ENCODE measurements at places on chromosomes 5 and 9.
A peak's percentile ranks its signal among the peaks of the same experiment; 100 is the strongest.

DNA sequence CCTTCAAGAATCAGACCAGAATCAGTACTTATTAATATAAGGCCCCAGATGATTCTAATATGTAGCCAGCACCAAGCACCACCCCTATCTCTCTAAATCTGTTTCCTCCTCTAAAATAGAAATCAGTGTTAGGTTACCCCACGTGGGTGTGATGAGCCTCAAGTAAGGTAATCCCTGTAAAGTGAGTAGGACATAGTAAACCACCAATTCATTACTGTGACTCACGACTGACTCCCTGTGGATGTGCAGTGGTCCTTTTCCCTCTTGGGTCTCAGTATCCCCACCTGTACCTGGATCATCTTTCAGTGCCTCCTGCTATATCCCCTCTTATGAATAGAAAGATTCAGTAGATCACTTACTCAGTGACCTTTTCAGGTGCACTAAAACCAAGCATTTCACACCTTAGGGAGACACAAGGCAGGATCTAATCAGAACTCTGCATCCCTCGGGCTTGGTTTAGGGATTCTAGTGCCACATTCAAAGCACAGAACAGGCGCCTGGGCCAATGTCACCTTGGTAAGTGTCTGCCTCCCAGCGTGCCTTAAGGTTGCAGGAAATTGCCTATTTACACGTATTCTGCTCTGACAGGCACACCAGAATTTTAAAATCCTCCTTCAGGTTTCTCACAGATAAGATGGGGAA is 12.2 kb upstream of the ALDH1B1 start:
- no peak for DNase-seq

- no peak for DNase-seq
Observed at GRCh38 chr5:116848954-116849581, 274.4 kb upstream of the SEMA6A start.

- DNase-seq, result no peak
Observed at GRCh38 chr9:93620881-93621820, 44.8 kb downstream of the PHF2 start.

- no peak for DNase-seq
Observed at GRCh38 chr5:149796836-149797235, 66.7 kb downstream of the PPARGC1B start.

DNA sequence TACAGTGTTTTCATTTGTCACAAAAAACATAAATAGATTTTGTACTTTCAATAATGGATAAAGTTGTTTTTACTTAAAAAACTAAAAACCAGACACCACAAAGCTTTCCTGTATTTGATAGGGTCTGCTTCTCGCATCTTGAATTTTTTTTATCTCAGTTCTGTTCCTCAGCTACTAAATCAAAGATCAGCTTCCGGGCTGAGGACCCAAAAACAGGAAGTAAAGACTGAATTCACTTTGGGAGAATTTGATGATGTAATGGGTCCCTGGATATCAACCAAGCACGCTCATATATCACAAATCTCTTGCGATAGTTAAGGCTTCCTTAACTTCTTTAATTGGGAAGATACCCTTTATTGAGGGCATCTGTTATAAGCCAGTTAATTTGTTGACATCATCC is 24.1 kb downstream of the ITK start:
- no peak for DNase-seq

GRCh38 chr5:73484511-73484910 is 13.7 kb upstream of the BTF3 start:
- DNase-seq, result no peak

GRCh38 chr5:40381676-40382363 is 297.9 kb upstream of the PTGER4 start:
- no peak for DNase-seq

- DNase-seq, result no peak
Observed at GRCh38 chr9:32264170-32264864, 120.1 kb upstream of the ACO1 start.

DNA sequence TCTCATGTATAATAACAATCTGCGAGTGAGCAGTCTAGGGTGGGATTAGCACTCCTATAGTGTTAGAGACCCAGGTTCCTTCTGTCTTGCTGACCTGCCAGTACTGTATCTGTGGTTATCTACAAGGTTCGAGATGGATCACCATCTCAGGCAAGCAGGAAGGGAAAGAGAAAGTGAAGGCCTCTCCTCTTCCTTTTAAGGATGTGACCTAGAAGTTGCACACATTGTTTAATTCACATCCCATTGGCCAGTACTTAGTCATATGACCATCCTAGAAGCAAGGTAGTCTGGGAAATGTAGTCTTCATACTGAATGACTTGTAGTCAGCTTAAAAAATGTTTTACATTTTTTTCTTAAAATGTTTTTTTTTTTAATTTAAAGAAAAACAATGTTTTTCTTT is 168.6 kb downstream of the CARTPT start:
- DNase-seq, result no peak

DNA sequence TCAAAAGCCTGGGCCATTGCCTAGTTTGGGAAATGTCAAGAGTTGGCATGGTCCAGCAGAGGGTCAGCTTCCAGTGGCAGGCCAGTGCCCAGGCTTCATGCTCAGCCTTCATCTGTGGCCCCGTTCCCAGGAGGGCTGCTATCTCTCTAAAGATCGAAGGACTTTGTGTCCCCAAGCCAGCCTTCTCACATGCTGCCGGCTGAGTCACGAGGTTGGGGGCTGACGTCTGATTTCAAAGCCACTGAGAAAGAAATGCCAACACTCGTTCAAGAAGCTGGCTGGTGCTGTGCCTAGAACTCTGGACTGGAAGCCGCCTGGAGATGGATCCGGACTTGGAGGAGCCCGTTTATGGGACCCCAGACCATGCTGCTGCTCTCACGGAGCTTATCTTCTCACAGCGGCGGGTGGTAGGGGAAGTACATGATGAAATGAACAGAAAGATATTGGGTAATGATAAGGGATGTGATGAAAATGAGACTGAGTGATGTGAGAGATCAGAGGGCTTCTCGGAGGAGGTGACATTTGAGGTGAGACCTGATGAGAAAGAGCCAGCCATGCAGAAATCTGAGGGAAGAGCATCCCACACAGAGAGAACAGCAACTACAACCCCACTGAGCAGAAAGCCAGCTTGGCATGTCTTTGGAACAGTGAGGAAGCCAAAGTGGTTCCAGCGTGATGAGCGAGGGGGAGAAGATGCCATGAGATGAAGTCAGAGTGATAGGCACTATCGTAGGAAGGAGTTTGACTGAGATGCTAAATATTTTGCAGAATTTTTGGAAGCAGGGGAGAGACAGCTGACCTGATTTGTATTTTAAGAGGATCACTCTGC is 54.9 kb upstream of the BOD1 start:
- peak; percentile 95 for DNase-seq

GRCh38 chr5:127417528-127417927 is 99.9 kb upstream of the PRRC1 start:
- DNase-seq, result no peak

GRCh38 chr9:114281473-114282103 is 41.3 kb upstream of the ORM1 start:
- DNase-seq, result no peak

DNA sequence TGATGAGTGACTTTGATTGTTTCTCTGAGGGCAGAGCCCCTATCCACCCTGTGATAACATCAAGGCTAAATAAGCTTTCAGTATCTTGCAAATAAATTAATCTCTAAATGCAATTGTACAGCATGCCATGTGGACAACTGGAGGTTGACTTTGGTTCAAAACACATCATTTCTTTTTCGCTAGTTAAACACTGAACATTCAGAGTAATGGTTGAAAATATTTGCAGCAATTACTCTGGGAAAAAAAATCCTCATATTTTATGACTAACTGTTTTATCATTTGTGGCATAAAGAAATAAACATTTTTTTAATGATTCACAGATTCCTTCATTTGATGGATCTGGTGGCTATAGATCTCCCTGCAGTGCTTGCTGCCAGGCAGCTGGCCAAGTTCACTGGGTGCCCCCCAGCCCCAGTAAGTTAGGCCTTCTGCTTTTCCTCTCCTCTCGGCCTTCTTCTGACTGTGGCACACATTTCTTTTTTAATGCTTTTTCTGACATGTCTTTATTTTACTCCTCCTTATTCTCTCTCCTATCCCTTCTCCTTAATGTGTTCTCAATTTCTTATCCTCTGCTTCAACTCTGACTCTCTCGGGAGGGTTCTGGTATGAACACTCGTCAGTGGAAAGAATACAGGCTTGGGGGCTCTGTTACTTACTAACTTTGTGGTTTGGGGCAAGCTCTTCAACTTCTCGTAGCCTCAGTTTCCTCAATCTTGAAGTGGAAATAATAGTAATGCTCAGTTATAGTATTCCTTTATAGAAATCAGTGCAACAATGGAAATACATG is 69.6 kb downstream of the ADAMTSL1 start:
- DNase-seq, result no peak

GRCh38 chr9:35690294-35690613 is 529 bp upstream of the TPM2 start:
- DNase-seq, result no peak

- DNase-seq, result no peak
Observed at GRCh38 chr5:133907075-133907474, 61.4 kb downstream of the C5orf15 start.

- DNase-seq, result no peak
Observed at GRCh38 chr5:114909424-114909823, 260.3 kb downstream of the TRIM36 start.

DNA sequence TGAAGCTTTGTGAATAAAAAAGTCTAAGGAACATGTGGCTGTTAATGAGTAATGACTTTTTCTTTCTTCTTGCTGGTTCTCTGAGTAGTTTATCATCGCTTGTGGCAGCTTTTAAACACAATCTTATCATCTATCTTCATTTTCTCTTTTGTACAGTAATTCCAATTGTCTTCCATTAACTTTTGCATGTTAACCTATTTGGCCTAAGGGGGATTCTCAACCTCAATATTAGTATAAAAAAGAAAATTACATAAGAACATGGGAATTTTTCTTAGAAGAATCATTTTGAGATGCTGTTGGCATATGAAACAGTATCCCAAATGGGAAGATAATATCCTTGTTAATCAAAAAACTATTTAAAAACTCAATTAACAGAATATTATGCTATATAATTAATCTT is 179.7 kb upstream of the GPR151 start:
- no peak for DNase-seq

GRCh38 chr5:120527251-120527650 is 63.2 kb downstream of the PRR16 start:
- DNase-seq, result no peak

- no peak for DNase-seq
Observed at GRCh38 chr5:50798002-50798401, 131.6 kb downstream of the PARP8 start.

DNA sequence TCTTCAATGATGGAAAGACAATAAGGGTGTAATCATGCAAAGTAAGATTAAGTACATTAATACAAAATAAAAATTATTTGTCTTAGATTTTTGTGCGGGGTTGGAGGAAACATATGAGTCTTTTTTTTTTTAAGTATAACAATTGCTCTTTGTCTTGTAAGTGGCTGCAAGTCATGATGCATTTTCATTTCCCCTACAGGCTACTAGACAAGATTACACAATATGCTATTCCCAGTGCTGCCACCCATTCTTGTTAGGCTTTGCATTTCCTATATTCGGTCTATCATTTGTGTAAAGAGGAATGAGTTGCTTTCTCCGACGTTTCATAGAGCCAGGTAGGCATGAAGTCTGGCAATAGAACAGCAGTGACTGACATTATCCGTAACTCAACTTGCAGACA is 294.2 kb upstream of the CYLC2 start:
- DNase-seq, result no peak

GRCh38 chr5:54758038-54758437 is 227.4 kb downstream of the ESM1 start:
- no peak for DNase-seq

DNA sequence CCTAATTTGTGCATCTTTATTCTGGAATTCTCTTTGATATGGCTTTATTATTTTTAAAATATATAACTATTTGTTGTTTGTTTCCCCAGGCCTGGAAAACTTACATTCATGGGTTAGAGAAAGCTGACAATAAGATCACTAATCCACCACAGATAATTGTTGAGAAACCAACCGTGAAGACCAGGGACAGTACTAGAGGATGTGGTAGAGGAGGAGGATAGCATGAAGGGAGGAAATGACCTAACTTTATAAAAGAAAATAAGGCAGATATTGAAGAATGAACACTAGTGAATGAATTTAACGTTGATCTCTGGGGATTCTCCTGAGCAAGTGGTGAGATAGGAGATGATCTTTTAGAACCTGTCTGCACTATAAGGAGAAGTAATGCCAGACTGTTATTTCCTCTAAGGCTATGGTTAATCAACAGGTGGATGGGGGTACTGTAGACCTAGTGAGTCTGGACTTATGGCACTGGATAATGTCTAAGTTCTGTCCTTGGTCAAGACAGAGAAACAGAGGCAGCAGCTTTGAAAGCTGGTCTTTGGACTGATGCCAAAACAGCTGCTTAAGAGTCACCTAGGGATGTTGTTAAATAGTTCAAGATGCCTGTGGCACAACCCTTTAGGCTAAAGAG is 52.4 kb downstream of the NREP start:
- DNase-seq, result no peak

- DNase-seq, result no peak
Observed at GRCh38 chr5:125612181-125612721, 811.0 kb upstream of the GRAMD2B start.

- no peak for DNase-seq
Observed at GRCh38 chr5:32848681-32849080, 137.6 kb downstream of the NPR3 start.

GRCh38 chr5:77651343-77651742 is 12.8 kb upstream of the OTP start:
- no peak for DNase-seq

DNA sequence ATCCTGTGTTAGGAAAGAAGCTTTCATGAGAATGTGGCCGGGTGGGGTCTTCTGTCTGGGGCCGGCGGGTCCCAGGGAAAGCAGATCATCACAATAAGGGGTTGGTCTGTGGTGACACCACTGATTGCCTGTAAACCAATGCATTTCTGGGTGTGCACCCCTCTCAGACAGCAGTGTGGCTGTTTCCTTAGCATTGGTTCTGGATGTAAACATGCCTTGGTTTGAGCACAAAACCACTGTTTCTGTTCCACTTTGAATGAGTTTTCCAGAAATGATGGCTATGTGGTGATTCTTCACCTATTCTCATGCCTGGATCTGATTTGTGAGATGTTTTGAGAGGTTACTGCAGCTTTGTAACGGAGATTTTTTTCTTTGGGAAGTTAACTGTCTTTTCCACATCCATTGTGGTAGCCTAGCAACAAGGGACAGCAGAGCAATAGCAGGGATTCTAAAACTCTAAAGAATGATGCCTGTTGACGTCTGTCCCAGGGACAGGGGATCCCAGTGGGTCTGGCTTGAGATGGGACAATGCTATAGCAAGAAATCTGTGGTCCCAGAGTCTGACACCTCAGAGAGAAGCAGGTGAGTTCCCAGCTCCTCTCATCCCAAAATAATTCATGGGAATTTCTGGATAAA is at the start of gene CCDC192:
CCDC192 (plus strand) TSS at position 466 of the 636 bp plus-strand sequence; CDS start at position 521, 55 bp downstream.
- DNase-seq, result no peak

- no peak for DNase-seq
Observed at GRCh38 chr5:54093081-54093492, 217.3 kb downstream of the ARL15 start.

Data from tibial artery (tissue), 4 donors.